ENCODE measurements at places on chromosomes 4 and X.

DNA sequence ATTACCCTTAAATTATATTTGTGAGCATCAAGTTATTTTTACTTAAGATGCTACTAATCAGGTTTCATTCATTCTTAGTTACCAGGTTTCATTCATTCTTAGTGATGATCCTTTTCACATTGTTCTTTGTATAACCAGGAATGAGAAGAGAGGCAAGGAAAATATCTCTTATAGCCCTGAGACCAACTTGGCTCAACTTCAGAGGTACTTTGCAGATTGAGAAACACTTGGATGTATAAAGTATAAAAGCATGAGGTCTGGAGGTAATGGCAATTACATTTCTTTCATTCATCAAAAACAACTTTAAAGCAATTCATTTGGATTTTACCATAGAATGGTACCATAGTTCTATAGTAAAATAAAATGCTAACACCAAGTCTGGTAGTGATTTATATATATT, 231.0 kb downstream of the PRDM5 start:
- DNase-seq: no peak

DNA sequence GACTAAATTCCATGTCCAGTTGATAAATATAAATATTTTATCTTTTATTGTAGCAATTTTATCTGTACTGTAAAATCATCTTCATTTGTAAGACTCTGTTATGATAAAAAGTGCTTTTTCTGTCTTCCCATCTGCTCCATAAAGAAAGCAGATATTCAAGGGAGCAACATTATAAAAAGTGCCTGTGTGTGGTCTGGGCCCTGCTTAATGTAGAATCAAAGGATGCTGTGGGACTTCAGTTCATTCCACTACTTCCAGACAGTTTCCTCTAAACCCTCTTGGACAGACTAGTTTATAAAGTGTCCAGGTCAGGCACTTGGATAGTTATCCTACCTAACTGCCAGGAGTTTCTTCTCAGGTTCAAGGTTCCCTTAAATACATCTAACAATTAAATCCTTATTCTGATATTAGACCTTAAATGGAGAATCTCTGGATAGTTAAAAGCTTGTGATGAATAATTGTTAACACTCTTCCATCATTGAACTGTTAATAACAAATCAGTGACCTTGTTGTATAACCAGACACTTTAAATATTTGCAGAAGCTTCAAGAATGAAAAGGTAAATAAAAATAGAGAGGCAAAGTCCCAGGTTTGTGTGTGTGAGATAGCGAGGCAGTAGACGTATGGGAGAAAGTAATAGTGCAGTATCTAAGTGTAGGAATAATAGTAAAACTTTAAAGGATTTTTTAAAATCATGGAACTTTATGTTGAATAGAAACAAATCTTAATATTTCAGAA, 237.5 kb upstream of the CTSO start:
- DNase-seq: no peak

GRCh38 chr4:123786920-123787319, 390.3 kb downstream of the SPRY1 start:
- no peak for DNase-seq

DNA sequence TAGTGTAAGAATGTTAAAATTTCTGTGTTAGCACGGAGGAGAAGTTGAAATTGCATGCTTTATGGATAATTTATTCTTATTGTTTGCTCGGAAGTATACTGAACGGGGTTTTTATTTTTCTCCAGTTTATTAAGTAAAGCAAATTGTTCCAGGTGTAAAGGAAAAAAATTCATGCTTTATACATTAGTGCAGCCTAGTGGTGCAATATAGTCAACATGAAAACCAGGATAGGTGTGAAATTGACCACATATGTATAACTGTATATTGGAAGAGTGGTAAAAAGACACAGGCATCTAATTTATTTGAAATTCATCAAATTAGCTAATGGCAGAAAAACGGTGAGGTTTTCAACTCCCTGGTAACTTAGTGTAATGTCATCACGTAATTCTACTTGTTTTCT, 959 bp downstream of the BRS3 start:
- DNase-seq: no peak

DNA sequence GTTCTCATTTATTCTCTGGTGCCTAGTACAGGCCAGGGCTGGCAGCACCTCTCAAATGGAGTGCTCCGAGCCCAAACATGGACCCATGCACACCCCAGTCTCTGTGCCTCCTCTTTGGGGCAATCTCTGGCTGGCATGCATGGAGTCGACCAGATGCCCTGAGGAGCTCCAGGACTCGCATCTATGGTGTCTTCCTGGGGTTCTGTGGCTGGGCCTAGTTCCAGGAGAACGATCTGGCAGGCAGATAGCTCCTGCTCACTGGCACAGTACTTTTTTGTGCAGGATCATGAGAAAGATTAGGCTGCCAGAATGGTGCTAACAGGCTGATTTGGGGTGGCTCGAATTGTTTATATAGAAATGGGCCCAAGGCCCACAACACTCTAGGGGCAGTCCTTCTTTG, 72.0 kb upstream of the PJA1 start:
- DNase-seq: no peak

GRCh38 chr4:8396762-8397406, 43.6 kb downstream of the ACOX3 start:
- DNase-seq: no peak

DNA sequence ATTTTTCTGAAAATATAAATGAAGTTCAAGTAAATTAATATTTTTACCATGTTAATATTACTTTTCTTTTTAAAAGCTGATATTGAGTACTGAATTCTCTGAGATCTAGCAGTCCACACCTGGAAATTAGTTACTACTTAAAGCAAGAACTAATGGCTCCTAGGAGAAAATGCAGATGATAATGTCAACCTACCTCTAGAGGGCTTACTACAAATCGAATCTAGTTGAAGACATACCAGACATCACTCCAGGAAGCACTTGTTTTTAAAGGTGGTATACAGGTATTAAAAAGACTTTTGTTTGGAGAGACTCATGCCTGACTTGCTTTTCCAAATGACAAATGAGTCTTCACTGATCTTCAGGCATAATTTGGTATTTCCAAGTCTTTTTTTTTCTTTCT, 516.4 kb upstream of the BOD1L1 start:
- no peak for DNase-seq

DNA sequence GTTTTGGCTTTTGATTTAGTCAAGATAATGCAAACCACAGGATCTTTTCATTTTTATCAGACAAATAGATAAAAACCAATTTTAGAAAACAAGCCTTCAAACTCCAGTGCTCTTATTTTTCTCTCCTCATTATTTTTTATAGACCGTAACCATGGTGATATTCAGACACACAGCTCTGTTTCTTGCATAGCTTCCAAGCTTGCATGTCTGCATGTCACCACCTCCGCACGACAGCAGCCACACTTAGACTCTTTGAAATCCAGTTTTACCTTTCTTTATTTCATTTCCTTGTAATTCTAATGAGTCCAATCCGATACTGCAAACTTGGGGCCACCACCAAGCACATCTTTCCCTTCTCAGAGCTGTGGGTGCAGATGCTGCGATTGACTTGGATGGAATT, 94.3 kb upstream of the GPM6A start:
- DNase-seq: no peak

- no peak for DNase-seq
Observed at GRCh38 chr4:63904201-63904600, 505.0 kb downstream of the TECRL start.

GRCh38 chr4:141640696-141641095, 4.3 kb downstream of the IL15 start:
- DNase-seq: no peak

- no peak for DNase-seq
Observed at GRCh38 chrX:11273544-11273943, 19.7 kb upstream of the AMELX start.

DNA sequence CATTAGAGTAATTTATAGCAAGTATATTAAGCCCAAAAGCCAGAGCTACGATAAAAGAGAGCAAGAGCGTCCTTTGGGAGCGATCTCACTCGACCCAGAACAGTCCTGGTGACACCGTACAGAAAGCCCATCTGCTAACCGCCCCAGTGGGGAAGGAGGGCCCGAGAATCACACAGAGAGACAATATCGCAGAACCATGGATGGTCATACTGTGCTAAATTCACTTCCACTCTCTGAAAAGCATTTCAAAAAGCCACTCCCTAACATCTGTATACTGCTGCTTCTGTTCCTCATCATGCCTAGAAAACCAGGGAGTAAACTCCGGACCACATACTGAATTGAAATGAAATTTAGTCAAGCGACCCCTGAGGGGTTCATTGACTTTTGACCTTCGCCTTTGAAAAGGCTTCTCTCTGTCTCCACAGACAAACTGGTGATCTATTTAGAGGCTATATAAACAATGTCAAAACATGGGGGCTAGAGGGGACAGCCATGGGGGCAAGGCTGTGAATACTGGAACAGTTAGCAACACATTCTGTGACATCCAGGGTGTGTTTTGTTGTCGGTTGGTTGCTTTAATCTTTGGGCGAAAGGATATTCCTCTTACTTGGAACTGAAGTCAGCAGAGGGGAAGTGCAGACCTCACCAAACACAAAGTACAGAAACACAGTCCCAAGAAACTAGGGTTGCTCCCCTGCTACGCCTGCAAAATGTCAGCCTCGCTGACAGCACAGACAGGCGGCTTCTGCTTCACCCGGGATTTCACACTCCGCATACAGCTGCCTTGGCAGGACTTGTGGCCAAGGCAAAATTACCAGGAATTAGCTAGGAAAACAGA, 129.0 kb upstream of the RASGEF1B start:
- DNase-seq: no peak
